T follicular helper cell (primary cell): ENCODE measurements at places on chromosomes 12 and 14.
A peak's percentile ranks its signal among the peaks of the same experiment; 100 is the strongest.

GRCh38 chr14:100402631-100403030, 79.5 kb downstream of the SLC25A47 start:
- no peak for DNase-seq

- no peak for DNase-seq
Measured at GRCh38 chr12:69275471-69275891, 36.1 kb downstream of the CPSF6 start.

GRCh38 chr14:22152161-22152870, 436.7 kb downstream of the DAD1 start:
- no peak for DNase-seq

GRCh38 chr12:16349131-16349460, 1.7 kb downstream of the MGST1 start:
- DNase-seq = no peak

DNA sequence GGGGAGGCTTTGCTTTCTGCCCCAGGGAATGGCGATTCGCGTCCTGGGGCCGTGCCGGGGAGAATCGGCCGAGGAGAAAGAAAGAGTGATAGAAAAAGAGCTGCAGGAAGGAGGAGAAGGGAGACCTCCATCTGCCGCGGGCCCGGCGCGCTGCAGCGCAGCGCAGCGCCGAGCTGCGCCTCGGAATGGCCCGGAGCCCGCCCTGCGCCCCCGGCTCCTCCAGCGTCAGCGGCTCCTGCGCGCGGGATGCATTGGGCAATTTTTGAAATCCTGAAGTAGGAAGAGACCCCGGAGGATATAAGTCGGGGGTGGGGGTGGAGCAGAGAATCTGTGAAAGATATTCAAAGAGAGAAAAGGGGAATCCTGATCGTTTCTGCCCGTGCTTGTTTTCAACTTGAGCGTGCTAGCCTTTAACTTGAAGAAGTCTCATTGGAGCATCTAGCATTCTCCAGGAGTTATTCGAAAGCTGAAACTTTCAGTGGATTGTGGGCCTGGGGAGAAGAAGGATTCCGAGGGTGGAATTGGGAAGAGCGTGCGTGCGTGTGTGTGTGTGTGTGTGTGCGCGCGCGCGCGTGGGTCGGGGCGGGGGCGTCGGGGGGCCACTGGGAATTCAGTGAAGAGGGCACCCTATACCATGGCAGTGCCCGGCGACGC, 441 bp downstream of the PDE3A start:
- no peak for DNase-seq

- DNase-seq = no peak
Measured at GRCh38 chr14:74954232-74954946, 1.0 kb downstream of the PGF start.

GRCh38 chr12:76713986-76714385, 49.9 kb upstream of the ZDHHC17 start:
- no peak for DNase-seq

GRCh38 chr12:6538420-6539313, 4.3 kb downstream of the GAPDH start:
- no peak for DNase-seq

- no peak for DNase-seq
Measured at GRCh38 chr14:76267322-76268046, 108.5 kb upstream of the ESRRB start.

- DNase-seq = no peak
Measured at GRCh38 chr12:7099290-7099996, 7.2 kb upstream of the C1R start.

DNA sequence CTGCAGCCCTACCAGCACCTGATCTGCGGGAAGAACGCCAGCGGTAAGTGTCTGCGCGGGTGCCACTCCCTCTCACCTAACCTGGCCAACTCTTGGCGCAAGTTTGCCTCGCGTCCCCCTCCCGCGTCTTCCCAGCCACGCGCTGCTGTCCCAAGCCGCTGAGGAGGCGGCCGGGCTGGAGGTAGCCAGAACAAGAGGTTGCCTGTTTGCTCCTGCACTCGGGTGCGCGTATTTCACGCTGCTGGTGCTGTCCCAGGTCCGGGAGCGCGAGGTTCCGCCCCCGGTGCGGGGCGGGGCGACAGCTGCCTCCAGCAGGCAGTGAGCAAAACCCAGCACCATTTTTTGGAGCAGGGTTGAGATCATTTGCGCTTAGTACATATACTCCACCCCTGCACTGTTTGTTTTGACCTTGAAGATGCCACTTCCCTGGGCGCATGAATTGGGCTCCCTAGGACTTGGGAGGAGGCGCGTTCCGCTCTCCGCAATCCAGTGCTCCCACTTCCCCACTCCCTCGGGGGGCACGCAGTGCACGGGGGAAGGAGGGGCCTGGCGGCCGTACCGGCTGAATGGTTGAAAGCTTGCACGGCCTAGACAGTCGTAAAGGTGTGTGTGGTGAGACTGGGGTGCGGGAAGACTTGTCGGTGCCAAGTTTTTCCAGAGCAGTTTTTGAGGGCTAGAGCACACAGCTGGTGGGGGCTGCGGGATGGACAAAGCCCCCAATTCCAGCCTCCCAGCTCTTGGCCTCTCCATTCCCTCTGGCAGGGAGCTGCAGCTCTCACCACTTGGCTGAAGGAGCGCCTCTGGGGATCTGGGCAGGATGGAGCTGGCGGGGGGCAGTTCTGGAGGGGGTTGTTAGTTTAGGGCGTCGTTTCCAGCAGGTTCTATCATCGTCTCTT, 226.9 kb upstream of the CRY1 start:
- DNase-seq = peak; percentile 70

GRCh38 chr14:104390941-104391901, 188.3 kb upstream of the C14orf180 start:
- DNase-seq = no peak
